ENCODE measurements at places on chromosomes 2 and 18. TPM values are rescaled to one million over a fixed set of nuclear protein-coding genes. Genes with fewer than 3 reads are reported as not detected.

The ANKRD30BL gene
- 0.55 TPM for total RNA-seq

The RAB31 gene
- 133 TPM for total RNA-seq

The AKAIN1 gene
- 0.84 TPM for total RNA-seq

The CDK15 gene
- total RNA-seq, result 0.13 TPM

The RFTN2 gene
- 9.0 TPM for total RNA-seq

The CNDP1 gene
- total RNA-seq, result not detected

The SRD5A2 gene
- total RNA-seq, result 0.14 TPM

The ATAD2B gene
- total RNA-seq, result 3.4 TPM

The NPAS2 gene
- total RNA-seq, result 9.5 TPM

The CXCR2 gene
- total RNA-seq, result 2.2 TPM

The FABP1 gene
- total RNA-seq, result not detected

The AFF3 gene
- 6.0 TPM for total RNA-seq

The SERPINB13 gene
- total RNA-seq, result not detected

The FHOD3 gene
- total RNA-seq, result 44.1 TPM

The RGPD3 gene
- 0.35 TPM for total RNA-seq

The LRATD1 gene
- total RNA-seq, result 5.0 TPM

The TACR1 gene
- 0.28 TPM for total RNA-seq

The RMC1 gene
- 27.6 TPM for total RNA-seq

The TM4SF20 gene
- total RNA-seq, result not detected

The IL36RN gene
- not detected for total RNA-seq

The XIRP2 gene
- total RNA-seq, result 1.3 TPM

The ONECUT2 gene
- 0.23 TPM for total RNA-seq

The FIGN gene
- total RNA-seq, result 10.1 TPM

The CCBE1 gene
- 36.0 TPM for total RNA-seq

The CHPF gene
- total RNA-seq, result 80.3 TPM

The LCT gene
- not detected for total RNA-seq

The ALKAL2 gene
- total RNA-seq, result 180 TPM

The REG3G gene
- 29.5 TPM for total RNA-seq

The DSG4 gene
- not detected for total RNA-seq

The RAD51AP2 gene
- total RNA-seq, result 0.11 TPM

The GPR17 gene
- total RNA-seq, result 0.17 TPM

The WDR75 gene
- total RNA-seq, result 25.4 TPM

The CPO gene
- total RNA-seq, result 0.54 TPM

The IL1A gene
- total RNA-seq, result 0.18 TPM

The TTN gene
- total RNA-seq, result 19.5 TPM

The EVX2 gene
- not detected for total RNA-seq

The TEX261 gene
- total RNA-seq, result 62.6 TPM

The NTSR2 gene
- 9.1 TPM for total RNA-seq

The NEURL3 gene
- total RNA-seq, result 0.41 TPM

The AQP12B gene
- not detected for total RNA-seq

The IL36G gene
- not detected for total RNA-seq

The SERPINB2 gene
- total RNA-seq, result not detected

The SP140 gene
- total RNA-seq, result 0.79 TPM

The MOCOS gene
- 27.2 TPM for total RNA-seq

The SCN3A gene
- total RNA-seq, result 0.32 TPM

The DSC2 gene
- total RNA-seq, result 5.4 TPM

The PSTPIP2 gene
- 10.2 TPM for total RNA-seq

The TYMS gene
- 3.2 TPM for total RNA-seq

The ZAP70 gene
- total RNA-seq, result 4.0 TPM

The KLHL41 gene
- 0.38 TPM for total RNA-seq

Measured in adrenal gland (tissue), 19 donors.